Activated effector memory CD4-positive, alpha-beta T cell treated with anti-CD3 and anti-CD28 coated beads, Interleukin-2, amount 50 U/mL, for 16 hours (primary cell): ENCODE measurements at places on chromosomes 1 and 21.
A peak's percentile ranks its signal among the peaks of the same experiment; 100 is the strongest.

DNA sequence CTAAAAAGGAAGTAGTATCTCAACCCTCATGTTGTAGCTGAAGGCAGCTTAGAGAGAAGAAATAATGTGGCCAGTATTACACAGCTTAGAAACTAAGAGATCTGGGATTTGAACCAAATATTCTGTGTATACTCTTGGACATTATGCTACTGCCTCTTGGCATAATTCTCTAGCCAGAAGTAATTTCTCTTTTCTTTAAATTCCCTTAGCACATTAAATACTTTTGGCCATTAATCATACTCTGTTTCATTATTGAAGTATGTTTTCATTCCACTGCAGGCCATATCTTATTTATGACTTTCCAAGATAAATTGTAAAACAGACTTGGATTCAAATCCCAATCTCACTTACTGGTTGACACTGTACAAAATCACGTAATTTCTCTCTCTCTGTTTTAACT is 181.3 kb upstream of the SPAG17 start:
- no peak for DNase-seq

GRCh38 chr1:162360874-162361260 is 15.8 kb downstream of the SPATA46 start:
- DNase-seq = no peak

DNA sequence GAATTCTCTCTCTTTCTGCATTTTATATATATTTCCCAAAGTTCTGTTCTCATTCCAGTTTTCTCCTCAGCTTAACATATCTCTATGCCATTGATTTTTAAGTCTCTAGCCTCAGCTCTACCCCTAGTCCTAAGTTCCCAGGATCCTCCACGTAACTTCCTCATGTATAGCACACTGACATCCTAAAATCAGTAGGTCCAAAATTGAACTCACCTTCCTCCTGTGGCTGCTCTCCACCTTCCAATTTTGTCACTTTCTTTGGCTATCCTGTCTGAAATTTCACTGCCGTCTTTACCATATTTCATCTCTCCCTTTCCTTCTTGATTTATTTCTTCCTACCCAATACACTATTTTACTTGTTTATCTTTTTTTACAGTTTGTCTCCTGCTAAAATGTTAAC is 1.5 kb downstream of the SLAMF6 start:
- no peak for DNase-seq

DNA sequence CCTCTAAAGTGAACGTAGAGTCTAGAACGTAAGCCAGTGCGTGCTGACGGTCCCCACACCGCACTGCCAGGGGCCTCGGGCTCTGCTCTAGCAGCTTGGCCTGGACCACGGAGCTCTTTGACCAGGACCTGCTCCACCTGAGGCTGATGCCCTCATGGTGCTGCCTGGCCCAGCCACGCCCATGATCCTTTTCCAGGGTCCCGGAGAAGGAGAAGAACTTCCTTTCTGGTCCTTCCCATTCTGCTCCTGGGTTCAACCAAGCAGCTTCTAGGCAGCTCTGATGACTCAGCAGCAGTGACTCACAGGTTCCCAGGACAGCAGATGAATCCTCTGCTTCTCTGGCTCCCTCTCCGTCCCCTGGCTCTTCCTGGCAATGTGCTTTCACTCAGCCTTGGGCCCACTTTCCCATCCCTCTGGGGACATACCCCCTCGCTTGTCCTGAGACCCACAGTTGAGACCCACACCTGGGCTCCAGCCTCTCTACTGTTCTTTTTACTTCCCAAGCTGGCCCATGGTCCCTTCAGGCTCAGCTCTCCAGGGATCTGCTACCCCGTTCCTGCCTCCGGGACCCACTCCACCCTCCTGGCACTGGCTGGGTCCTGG is 246.3 kb upstream of the RAB4A start:
- no peak for DNase-seq

DNA sequence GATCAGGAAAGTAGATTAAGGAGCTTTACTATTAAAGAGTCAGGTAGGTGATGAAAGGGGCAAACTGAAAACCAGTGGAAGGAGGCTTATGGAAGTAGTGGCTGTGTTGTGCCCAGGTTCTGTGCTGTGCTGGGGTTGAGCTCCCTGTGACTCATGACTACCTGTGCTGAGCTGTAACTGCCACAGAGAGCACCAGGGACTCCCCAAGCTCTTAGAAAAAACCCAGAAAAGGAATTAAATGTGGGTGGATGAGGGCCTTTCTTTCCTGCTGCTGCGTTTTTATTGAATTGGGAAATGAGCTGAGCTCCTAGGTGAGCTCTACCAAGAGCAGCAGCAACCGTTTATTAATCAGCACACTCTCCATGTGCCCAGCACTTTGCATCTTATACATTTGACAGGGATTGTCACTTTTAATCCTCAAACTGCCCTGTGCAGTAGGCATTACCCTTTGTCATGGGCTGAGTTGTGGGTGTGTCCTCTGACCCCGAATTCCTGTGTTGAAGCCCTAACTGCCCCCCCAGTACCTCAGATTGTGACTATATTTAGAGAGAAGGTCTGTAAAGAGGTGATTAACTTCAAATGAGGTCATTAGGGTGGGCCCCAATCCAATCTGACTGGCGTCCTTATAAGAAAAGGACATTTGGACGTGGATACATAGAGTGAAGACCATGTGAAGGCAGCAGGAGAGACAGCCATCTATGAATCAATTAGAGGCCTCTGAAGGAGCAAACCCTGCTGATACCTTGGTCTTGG is 65.4 kb downstream of the AK4 start:
- no peak for DNase-seq

- no peak for DNase-seq
Measured at GRCh38 chr1:96840396-96840795, 118.8 kb downstream of the PTBP2 start.

- DNase-seq = no peak
Measured at GRCh38 chr1:247358920-247359319, 27.3 kb upstream of the ZNF496 start.

GRCh38 chr21:36190736-36191135 is 34.1 kb downstream of the DOP1B start:
- no peak for DNase-seq

- no peak for DNase-seq
Measured at GRCh38 chr1:108043707-108044106, 78.7 kb upstream of the VAV3 start.

DNA sequence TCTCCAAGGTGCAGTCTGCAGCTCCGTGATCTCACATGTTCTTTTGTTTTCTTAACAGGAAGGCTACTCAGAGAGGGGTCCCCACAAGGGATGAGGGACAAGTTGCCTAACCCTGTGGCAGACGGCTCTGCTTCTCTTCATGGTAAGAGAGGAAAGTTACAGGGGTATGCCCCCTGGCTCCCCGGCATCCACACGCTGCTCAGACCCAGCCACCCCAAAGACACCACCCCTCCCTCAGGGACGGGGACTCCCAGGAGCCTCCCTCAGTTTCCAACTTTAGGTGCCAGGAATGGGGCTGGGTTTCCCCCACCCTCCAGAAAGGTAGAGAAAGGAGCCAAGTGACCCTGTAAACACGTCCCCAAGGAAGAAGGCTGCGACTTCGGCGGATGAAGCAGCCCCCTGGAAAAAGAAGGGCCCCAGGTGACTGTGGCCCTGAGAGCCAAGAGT is 19.7 kb downstream of the OPTC start:
- no peak for DNase-seq

DNA sequence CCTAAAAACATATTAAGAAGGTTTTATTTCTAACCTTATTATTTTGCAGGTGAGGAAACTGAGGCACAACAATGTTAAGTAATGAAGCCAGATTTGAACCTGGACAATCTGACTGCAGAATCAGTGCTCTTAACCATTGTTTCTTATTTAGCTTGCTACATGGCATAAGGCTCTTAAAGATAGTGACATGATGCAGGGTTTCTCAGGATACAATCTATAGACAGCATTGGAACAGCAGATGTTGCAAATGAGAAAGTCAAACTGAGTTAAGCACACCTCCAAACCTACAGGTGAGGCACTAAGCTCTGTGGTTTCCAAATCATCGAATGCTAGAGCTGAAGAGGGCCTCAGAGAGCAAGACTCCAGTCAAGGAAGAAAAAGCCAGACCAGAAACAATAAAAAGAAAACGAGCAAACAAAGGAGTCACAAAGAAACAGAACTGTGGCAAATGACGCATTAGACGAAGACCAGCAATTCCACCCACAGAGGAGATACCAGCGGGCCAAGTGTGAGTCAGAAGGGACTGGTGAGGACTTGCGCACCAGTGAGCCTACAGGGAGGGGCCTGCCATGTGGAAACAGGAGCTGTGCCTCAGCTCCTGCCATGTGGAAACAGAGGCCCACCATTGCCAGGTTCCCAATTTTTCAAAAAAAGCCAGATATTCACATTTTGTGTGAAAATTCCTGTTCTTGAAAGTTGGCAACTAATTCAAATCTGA is 14.4 kb downstream of the CD58 start:
- DNase-seq = peak; percentile 93

DNA sequence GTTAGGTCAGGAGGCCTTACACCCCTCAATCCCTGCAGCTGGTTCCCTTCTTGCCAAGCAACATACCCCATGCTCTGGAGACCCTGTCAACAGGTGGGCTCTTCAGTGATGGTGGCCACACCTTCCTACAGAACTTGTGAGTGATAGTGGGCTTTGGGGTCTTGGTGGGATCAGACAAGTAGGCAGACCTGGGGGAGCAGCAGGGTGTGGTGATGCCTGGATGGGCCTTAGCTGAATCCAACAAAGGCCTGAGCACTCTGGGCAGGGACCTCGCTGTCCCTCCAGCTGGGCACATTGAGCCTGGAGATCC is 14.9 kb downstream of the FAAH start:
- DNase-seq = no peak

DNA sequence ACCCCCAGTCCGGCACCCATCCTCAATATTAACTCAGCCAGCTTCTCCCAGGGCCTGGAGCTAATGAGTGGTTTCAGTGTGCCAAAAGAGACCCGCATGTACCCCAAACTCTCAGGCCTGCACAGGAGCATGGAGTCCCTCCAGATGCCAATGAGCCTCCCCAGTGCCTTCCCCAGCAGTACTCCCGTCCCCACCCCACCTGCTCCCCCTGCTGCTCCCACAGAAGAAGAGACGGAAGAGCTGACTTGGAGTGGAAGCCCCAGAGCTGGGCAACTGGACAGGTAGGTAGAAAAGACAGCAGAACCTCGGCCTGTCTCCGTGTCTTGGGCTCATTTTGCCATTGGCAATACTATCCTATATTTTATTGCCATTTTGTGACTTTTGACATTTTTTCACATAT is 45.4 kb upstream of the IPO9 start:
- no peak for DNase-seq

DNA sequence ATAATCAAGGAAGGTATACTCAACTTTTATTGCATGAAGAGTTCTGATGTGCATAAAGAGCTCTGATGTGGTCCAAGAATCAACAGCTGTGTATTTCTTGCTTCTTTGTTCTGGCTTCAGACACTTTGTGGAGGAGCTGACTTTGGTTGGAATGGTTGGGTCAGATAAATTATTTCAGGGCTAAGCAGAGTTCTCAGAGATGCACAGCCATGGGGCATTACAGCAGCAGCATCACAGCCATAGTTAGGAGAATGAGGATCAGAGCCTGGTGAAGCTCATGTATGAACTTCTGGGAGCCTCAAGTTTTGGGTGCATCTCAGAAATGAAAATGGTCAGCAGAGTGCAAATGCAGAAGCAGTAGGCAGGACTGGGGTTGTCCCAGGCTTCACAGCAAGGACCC is 267.4 kb upstream of the RUNX1 start:
- DNase-seq = no peak
